Chondrocyte (in vitro differentiated cells): ENCODE measurements at places on chromosomes 11 and 22.

DNA sequence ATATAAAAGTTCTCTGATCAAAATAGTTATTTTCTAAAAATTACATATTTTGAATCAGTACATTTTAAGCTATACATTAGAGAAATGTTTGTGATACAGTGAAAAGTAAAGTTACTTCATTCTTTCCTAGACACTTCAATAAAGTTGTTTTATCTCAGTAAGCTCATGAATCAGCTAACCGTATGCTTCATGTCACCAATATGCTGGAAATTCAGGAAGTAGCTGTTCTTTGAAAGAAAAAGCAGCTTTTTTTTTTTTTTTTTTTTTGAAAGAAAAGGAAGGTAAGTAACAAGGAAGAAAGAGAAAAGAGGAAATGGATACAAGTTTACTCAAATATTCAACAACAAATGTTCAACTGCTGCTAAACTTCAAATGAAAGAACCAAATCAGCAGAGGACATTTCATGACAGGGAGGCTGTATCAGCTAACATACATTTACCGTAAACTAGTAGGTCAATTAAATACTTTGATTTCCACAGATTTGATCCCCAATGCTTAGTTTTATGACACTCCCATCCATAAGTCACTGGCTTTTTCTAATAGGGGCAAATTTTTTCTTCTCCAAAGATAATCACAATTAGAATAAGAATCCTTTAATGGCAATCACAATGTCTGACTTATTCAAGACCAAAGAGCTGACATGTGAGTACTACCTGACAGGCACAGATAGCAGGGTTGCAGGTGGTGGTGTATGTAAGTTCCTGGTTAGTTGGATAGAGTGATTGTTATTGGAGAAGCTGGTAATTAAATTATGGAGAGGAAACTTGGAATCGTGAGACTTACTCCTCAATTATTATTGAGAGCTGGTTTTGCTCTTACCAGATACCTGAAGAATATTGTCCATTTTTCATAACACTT, 754 bp downstream of the OR52A1 start:
- no peak for DNase-seq

DNA sequence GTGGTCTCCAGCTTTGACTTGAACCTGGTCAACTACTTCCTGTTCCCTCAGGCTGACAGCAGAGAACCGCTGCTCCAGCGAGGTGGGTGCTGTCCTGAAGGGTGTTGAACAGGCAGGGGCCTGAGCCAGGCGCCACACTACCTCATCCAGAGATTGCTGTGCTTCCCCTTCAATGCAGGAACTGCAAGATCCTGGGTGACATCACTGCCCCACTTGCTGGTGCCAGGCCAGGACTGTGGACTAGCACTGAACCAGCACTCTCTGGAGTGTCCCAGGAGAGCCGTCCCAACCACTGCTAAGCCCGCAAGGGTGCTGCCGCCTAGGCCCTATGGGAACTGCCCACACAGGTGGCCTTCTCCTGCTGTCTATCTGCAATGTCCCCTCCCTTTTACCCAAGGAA, 51.7 kb downstream of the GAB4 start:
- DNase-seq = peak; percentile 66

- DNase-seq = no peak
Measured at GRCh38 chr11:431921-432320, 9.9 kb downstream of the ANO9 start.

GRCh38 chr22:49961005-49961600, 531 bp downstream of the PIM3 start:
- peak; percentile 86 for DNase-seq

DNA sequence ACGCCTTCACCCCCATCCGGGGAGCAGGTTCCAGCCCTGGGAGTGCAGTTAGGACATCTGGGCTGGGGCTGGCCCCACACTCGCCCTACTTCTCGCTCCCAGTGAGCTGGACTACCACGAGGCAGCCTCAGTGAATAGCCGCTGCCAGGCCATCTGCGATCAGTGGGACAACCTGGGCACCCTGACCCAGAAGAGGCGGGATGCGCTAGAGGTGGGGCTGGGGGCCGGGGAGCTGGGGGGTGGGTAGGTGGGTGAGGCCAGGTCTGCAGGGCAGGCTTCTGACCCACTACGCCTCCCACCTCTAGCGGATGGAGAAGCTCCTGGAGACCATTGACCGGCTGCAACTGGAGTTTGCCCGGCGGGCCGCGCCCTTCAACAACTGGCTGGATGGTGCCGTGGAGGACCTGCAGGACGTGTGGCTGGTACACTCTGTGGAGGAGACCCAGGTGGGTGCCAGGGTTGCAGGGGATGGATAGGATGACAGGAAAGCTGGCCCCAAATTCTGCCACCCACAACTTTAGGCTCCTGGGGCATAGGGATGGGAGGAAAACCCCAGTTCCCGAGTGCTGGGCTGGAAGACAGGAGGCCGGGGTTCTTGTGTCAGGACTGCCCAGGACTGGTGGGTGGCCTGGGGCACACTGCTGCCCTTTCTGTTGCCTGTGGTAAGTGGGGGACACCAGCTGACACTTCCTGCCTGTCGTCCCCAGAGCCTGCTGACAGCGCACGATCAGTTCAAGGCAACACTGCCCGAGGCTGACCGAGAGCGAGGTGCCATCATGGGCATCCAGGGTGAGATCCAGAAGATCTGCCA, 8.3 kb downstream of the CTSF start:
- DNase-seq = no peak

GRCh38 chr11:45470794-45471167, 184.6 kb upstream of the SYT13 start:
- DNase-seq = peak; percentile 27

DNA sequence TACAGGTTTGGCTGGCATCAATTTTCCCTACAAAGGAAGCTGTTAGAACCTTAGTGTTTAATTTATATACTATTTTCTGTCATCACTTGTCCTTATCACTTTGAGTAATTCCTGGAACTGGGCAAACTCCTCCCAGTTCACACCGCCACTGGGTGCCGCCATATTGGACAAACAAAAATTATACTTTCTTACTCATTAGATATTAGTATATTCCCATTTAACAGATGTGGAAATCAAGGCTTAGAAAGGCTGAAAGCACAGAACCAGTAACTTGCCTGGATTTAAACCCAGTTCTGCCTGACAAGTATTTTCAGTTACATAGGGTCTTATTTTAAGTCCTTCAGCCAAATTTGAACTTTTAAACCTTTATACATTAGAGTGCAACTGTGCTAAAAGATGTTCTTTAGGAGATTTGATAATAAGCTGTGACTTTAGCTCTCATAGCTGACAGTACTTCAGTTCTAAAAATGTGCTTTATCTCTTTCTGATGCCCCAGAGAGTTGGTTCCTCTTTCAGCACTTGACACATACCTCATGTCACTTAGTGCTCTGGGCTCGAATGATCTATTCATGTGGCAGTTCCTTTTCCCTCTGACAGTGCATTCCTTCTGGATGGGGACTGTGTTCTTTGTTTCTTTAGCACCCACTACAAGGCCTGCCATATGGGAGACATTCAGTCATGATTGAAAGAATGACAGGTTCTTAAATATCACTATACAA, 25.4 kb downstream of the COA4 start:
- DNase-seq = no peak

- no peak for DNase-seq
Measured at GRCh38 chr11:114447892-114448291, 8.6 kb downstream of the REXO2 start.

DNA sequence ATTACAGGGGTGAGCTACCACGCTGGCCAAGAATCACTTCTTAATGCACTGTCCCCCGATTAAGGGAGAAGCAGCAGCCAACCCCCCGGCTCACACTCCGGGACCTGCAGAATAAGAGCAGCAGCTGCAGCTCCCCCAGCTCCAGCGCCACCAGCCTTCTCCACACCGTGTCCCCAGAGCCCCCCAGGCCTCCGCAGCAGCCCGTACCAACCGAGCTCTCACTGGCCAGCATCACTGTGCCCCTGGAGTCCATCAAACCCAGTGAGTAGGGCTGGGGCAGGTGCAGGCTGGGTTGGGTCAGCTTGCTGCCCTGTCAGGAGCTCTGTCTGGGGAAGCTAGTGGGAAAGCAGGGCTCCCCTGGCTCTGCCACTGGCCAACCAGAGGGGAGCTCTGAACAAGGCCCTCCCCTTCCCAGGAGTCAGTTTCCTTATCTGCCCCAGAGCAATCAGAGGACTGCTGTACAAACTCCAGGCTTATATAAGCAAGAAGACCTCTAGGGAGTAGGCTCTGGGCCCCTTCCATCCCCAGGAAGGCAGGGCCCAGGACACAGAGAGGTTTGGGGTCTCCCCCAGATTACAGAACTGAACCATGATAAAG, 8.5 kb upstream of the SH3BP1 start:
- DNase-seq = peak; percentile 89

- DNase-seq = peak; percentile 68
Measured at GRCh38 chr11:126140201-126140925, 71.1 kb downstream of the RPUSD4 start.

GRCh38 chr11:48036011-48036410, 55.7 kb downstream of the PTPRJ start:
- DNase-seq = no peak

- no peak for DNase-seq
Measured at GRCh38 chr11:128271401-128271800, 316.0 kb downstream of the ETS1 start.

DNA sequence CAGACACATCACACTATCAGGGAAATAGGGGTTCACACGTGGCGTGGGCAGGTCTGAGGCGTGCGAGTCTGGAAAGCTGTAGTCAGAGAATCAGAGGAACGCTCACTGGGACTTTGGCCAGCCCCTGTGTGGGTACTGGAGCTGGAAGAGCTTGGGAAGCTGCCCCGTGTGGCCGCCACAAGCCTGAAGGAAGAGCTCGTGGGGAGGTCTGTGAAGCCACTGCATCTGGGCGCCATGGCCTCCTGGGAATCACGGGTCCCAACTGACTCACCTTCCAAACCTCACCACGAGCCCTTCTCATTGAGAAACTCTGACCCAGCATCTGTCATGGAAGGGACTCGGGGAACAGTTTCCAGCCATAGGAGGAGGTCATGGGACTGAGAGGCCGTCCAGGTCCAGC, 5.9 kb upstream of the MRGPRF start:
- no peak for DNase-seq

GRCh38 chr22:18110954-18111758, 547 bp downstream of the TUBA8 start:
- no peak for DNase-seq

- DNase-seq = no peak
Measured at GRCh38 chr22:28711820-28712777, 29.5 kb downstream of the CHEK2 start.

DNA sequence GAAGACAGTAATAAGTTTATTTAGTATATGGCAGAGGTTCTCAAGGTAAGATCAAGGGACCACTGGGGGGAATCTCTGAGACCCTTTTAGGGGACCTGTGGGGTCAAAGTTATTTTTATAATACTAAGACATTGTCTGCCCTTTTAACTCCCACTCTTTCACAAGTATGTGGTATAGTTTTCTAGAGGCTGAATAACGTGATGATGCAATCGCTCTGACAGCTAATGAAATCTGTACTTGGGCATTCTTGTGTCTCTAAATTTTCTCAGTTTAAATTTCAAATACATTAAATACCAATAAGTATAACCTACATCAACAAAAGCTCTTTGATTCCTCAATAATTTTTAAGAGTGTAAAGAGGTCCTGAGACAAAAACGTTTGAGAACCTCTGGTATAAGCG, 147.9 kb downstream of the ATG16L2 start:
- no peak for DNase-seq

DNA sequence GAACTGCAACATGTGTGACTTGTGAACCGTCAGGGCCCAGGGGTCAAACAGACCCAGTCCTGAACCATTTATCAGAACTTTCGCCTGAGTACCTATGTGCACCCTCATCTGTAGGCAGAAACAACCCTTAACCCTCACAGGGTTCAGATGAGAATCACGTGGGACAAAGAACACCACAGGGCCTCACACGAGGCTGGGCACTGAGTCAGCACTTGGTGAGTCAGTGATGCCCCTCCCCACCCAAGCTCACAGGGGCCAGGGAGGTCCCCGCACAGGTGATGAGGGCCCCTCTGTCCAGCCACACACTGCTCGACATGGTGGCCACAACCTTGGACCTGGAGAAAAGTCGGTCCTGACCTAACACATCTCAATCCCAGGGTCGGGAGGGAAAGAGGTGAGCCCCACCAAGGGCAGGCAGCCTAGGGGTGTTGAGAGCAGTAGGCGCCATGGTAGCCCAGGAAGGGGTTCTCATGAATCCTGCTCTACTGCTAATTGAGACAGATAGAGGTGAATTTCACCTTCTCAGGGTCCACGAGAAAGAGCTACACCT, 176.4 kb downstream of the SHANK2 start:
- peak; percentile 57 for DNase-seq

GRCh38 chr22:45919504-45920286, 57.3 kb downstream of the WNT7B start:
- no peak for DNase-seq

- DNase-seq = peak; percentile 30
Measured at GRCh38 chr11:1943977-1944376, 3.2 kb upstream of the MRPL23 start.

- DNase-seq = no peak
Measured at GRCh38 chr11:14764579-14765527, 121.2 kb downstream of the PDE3B start.

- DNase-seq = no peak
Measured at GRCh38 chr11:126645186-126645585, 289.7 kb downstream of the ST3GAL4 start.

DNA sequence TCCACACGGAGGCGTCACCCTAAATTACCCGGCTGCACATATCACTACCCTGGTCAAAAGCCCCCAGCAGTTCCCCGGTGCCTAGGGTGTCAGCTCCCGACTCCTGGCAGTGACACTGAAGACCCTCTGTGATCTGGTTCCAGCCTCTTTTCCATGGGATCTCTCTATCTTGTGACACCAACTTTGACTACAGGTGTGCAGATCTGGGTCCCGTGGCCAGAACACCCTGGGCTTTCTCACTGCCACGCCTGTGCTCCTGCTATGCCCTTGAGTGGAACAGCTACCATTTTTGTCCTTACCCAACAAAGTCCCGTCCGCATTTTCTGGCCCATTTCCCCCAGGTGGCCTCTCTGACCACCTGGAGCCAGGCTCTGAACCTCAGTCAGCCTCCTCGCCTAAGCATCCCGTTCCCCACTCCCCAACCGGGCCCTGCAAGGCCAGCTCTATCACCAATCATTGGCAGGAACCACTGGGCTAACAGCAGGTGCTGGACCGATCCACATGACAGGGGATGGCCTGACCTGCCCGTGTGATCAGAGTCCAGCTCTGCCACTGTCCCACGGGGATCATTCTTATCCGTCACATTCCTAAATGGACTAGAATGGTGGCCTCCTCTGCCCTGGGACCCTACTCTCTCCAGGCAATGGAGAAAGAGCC, 20.7 kb upstream of the CBX7 start:
- DNase-seq = peak; percentile 75
